ENCODE measurements at places on chromosomes 3 and 15. TPM values are rescaled to one million over a fixed set of nuclear protein-coding genes. Genes with fewer than 3 reads are reported as not detected.

DNA sequence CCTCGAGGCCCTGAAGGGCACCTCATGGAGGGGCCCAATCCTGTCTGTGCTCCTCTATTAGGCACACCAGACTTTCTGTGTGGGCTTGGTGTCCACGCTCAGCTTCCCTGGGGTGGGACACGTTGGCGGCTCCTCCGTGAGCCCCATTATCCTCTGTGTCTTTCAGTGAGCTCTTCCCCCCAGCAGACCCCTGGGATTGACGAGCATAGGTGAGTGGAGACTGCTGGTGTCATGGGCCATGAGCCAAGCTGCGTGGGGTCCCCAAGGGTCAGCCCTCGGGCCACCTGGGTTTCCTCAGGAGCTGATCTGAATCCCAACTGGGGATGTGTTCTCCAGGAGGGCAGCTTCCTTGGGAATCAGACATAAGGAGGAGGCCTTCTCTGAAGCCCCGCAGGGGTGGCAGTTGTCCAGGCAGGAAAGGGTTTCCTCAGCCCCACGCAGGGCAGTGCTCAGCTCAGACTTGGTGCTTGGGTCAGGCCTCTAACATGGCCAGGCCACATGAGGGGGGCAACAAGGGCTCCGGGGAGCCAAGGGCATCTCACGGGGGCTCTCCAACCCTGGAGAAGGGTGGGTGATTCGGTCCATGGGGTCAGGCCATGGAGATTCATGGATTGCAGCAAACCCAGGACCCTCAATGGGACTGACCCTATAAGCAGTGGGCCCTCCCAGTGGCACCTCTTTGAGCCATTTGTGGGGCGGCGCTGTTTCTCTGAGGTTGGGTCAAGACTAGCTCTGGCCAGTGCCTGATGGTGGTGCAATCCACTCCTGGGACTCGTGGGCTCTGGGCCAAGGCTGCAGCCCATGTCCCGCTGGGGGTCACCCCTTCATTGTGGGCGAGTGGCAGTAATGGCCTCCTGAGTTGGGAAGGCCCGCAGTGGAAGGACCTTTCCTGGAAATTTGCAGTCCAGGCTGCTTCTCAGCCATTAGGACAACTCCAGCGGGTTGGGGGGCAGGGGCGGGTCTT, 222.5 kb downstream of the SNRPN start:
- no peak for DNase-seq

GRCh38 chr15:28960979-28961378, 75.2 kb downstream of the APBA2 start:
- no peak for DNase-seq

DNA sequence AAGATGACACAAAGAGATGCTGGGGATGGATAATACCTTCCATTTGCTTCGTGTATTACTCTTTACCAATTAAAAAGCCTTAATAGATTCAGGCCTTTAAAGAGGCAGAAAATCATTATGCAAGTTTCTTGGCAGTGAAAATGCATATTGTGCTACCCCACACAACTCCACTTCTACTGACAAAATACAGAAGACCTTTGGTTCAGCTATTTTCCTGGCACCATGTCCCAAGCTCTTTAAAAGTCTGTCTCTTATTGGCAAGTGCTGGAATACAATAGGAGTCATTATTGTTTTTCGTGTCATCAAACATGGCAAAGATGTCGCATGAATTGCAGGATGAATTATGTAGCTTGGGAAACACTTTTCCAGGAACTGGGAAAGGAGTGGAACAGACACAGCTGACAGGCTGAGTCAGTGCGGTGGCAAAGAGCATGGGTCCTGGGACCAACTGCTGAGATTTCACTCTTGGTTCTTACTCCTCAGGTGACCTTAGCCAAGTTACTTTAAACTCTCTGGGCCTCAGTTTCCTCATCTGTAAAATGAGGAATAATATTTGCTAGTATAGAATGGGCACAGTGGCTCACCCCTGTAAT, 5.5 kb upstream of the TSPAN3 start:
- DNase-seq = no peak

- DNase-seq = no peak
These were observed 683 bp downstream of the UBE2Q2 start for GRCh38 chr15:75843678-75844581.

DNA sequence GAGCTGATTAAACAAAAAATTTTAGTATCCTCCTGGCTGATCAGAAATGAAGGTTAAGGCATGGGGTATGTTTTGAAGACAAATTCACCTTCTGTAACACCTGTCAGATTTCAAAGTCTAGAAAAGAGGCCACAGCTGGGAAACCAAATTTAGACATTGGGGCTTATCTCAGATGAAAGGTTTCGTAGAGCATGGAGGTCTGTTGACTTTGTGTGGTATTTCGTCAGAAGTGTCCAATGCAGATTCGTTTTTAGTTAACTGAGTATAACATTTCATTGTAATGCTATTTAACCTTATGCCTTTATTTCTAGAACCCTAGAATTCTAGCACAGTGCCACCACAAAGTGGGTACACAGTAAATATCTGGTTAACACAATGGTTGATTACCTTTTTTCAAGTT, 61.7 kb downstream of the FNDC3B start:
- DNase-seq = no peak

CHL1 gene
- total RNA-seq = 0.27 TPM
